ENCODE measurements at places on chromosomes 7 and 10. TPM values are rescaled to one million over a fixed set of nuclear protein-coding genes. Genes with fewer than 3 reads are reported as not detected.

The MRC1 gene
- 18.9 TPM for total RNA-seq

The RAB11FIP2 gene
- total RNA-seq: 9.0 TPM

The ADIRF gene
- total RNA-seq: 41.1 TPM

The CALHM2 gene
- 11.3 TPM for total RNA-seq

GRCh38 chr10:73110345-73110849, at the start of gene NUDT13:
Gene NUDT13 (plus strand): TSS chr10:73110455. CDS start chr10:73114366, 3,911 bp downstream.
- H3K36me3 ChIP-seq: peaks cover 11% of the 10 kb centered on the region
- H3K27me3 ChIP-seq: no peaks in the 10 kb centered on the region
- peak within 1 kb of the TSS; percentile 96 for H3K27ac ChIP-seq
- peaks cover 39% of the 10 kb centered on the region for H3K4me1 ChIP-seq
- H3K4me3 ChIP-seq: peak within 1 kb of the TSS; percentile 73

- no peak for DNase-seq
- H3K4me1 ChIP-seq: peaks cover 19% of the 10 kb centered on the region
- no peaks in the 10 kb centered on the region for H3K27me3 ChIP-seq
- no peaks in the 10 kb centered on the region for H3K36me3 ChIP-seq
- no peak overlapping the region for H3K27ac ChIP-seq
These were observed 181.7 kb downstream of the PARD3 start for GRCh38 chr10:34633374-34633773.

DNA sequence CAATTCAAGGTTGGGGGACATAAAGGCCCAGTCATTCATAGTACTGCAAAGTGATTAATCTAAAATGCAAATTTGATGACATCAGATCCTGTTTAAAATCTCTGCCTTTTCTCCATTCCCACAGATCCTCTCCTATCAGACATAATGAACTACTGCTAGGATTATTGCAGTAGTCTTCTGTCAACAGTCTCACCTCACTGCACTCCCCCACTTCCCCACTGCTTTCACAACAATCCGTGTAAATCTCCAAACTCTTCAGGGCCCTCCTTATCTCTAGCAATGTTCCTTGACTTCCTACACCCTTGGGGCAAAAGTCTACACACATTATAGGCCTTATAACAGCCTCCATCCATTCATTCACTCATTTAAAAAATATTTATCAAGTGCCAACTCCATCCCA, 112.4 kb downstream of the KBTBD2 start:
- no peak for DNase-seq
- H3K4me1 ChIP-seq: no peaks in the 10 kb centered on the region
- no peaks in the 10 kb centered on the region for H3K27me3 ChIP-seq
- no peak overlapping the region for H3K27ac ChIP-seq

- peak overlapping the region; percentile 8 for H3K27ac ChIP-seq
- no peaks in the 10 kb centered on the region for H3K27me3 ChIP-seq
- H3K4me3 ChIP-seq: no peak overlapping the region
- DNase-seq: no peak
- H3K4me1 ChIP-seq: peaks cover 61% of the 10 kb centered on the region
These were observed 163.7 kb downstream of the WNT2 start for GRCh38 chr7:117158941-117159697.

DNA sequence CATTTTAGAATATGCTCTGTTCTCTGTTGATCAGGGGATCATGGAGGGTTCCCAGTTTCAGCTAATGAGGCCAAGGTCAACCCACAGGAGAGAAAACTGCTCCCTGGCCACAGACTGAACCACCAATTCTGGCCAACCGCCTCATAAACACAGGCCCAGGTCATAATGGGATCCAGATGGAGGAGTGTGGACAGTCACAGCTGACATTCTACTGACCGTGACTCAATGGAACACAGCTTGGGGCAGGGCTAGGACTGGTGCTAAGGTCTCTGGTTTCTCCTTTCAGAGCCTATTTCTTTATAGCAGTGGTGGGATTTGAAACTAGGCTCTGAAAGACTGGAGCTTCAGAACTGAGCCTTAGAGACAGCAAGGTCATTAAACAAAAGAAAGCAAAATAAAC, 68.3 kb downstream of the HIPK2 start:
- peaks cover 20% of the 10 kb centered on the region for H3K36me3 ChIP-seq
- H3K4me1 ChIP-seq: peaks cover 100% of the 10 kb centered on the region
- peak overlapping the region; percentile 24 for H3K27ac ChIP-seq
- no peak for DNase-seq

DNA sequence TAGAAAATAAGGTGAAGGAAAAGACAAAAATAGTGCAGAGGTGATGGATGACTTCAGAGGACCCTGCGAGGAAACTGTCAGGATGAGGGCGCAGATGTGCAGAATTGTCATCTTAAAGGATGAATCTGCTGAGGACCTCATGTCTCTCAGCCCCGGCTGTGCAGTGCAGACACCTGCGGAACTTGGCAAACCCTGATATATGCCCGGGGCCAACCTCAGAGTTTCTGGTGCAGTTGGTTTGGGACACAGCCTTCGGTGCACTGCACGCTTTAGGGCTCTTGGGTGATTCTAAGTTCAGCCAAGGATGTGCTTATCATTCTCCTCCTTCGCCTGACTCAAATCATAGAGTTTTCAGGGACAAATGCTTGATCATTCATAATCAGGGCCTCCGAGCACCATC, 310.1 kb downstream of the TCERG1L start:
- H3K36me3 ChIP-seq: no peaks in the 10 kb centered on the region
- H3K27me3 ChIP-seq: peaks cover 62% of the 10 kb centered on the region
- DNase-seq: no peak
- no peak overlapping the region for H3K27ac ChIP-seq
- H3K4me1 ChIP-seq: no peaks in the 10 kb centered on the region
- no peak overlapping the region for H3K4me3 ChIP-seq
